ENCODE measurements at places on chromosomes 1 and 21. TPM values are rescaled to one million over a fixed set of nuclear protein-coding genes. Genes with fewer than 3 reads are reported as not detected.

- no peaks in the 10 kb centered on the region for H3K36me3 ChIP-seq
- H3K4me1 ChIP-seq: no peaks in the 10 kb centered on the region
- DNase-seq: no peak
- H3K27me3 ChIP-seq: no peaks in the 10 kb centered on the region
- H3K4me3 ChIP-seq: no peak overlapping the region
Observed at GRCh38 chr1:244409701-244410100, 42.0 kb downstream of the ADSS2 start.

GRCh38 chr1:111699268-111699667 lies 39.9 kb downstream of the INKA2 start:
- no peaks in the 10 kb centered on the region for H3K4me1 ChIP-seq
- H3K36me3 ChIP-seq: no peaks in the 10 kb centered on the region
- H3K27ac ChIP-seq: no peak overlapping the region

CELA2A gene
- 1.6 TPM for total RNA-seq

SLC41A1 gene
- total RNA-seq: 16.5 TPM

DNA sequence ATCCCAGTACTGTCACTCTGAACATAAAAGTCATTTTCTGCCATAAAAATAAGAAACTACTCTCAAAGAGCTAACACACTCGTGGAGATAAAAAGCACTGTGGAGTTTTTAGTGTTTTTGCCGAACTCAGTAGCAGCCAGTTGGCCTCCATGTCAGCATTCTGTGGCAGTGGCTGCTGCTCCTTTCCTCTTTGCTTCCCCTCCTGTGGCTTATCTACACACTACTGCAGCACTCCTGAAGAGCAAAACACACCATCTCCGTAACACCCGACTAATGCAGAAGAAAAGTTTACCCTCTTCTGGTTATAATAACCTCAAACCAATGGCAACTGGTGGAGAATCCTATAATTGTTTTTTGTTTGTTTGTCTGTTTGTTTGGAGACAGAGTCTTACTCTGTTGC lies 44.9 kb downstream of the RAB3GAP2 start:
- no peak overlapping the region for H3K27ac ChIP-seq
- no peaks in the 10 kb centered on the region for H3K36me3 ChIP-seq
- peaks cover 56% of the 10 kb centered on the region for H3K4me1 ChIP-seq
- no peaks in the 10 kb centered on the region for H3K27me3 ChIP-seq

FAM72B gene
- 1.3 TPM for total RNA-seq

GRCh38 chr1:175273376-175274031 lies 80.9 kb upstream of the KIAA0040 start:
- no peaks in the 10 kb centered on the region for H3K4me1 ChIP-seq
- no peaks in the 10 kb centered on the region for H3K36me3 ChIP-seq
- no peak overlapping the region for H3K27ac ChIP-seq
- H3K4me3 ChIP-seq: no peak overlapping the region
- no peaks in the 10 kb centered on the region for H3K27me3 ChIP-seq
- DNase-seq: no peak

ACBD6 gene
- total RNA-seq: 56.1 TPM

DNA sequence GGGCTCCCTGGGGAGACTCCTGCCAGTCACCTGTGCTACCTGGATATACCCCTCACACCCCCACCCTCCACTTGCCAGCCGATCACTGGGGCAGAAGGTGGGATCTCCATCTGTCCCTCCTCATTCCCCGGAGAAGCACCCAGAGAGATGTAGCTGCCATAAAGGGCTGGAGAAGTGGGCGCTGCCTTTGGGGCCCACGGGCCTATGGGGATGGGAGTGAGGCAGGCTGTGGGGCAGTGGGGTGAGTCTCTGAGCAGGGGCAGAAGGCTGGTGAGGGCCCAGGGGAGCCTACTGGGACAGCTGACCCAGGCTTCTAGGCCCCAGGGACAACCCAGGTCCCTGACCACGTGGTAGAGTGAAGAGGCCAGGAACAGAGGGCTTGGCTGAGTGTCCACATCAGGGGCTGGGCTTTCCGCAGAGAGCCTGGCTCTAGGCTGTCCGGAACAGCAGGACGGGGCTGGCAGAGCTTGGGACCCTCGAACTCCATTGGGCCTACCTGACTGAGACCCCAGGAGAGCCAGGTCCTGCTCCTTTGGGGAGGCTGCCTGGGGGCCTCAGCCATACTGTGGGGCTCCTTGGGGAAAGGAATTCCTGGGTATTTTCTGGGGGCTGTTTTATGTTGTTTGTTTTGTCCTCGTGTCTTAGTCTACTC lies 205.9 kb upstream of the VAMP3 start:
- no peak for DNase-seq
- H3K36me3 ChIP-seq: no peaks in the 10 kb centered on the region
- no peak overlapping the region for H3K4me3 ChIP-seq

DNA sequence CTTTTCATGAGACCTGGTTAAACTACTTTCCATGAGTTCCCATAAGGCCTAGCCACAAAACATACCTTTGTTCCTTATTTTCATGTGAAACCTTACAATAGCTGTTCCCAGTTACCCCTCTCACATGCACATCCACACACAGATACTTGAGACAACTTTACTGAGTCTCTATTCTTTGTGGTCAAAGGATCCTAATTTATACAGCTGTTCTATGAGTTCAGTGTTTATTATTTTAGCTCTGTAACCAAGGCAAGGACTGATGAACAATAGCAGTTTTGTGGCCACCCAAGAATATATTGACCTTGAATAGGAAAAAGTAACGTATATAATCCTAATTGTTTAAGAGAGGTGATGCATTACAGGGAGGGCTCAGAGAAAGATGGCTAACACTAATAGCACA lies 160.5 kb upstream of the CACYBP start:
- H3K4me3 ChIP-seq: no peak overlapping the region
- no peaks in the 10 kb centered on the region for H3K27me3 ChIP-seq
- no peaks in the 10 kb centered on the region for H3K4me1 ChIP-seq
- no peaks in the 10 kb centered on the region for H3K36me3 ChIP-seq
- DNase-seq: no peak

GRCh38 chr1:94072840-94073522 lies 48.0 kb downstream of the ABCA4 start:
- H3K27me3 ChIP-seq: no peaks in the 10 kb centered on the region
- no peak overlapping the region for H3K27ac ChIP-seq
- no peak for DNase-seq
- no peaks in the 10 kb centered on the region for H3K36me3 ChIP-seq
- no peak overlapping the region for H3K4me3 ChIP-seq

- H3K27me3 ChIP-seq: no peaks in the 10 kb centered on the region
- no peak overlapping the region for H3K27ac ChIP-seq
- no peak for DNase-seq
- H3K4me3 ChIP-seq: no peak overlapping the region
- H3K36me3 ChIP-seq: no peaks in the 10 kb centered on the region
Observed at GRCh38 chr1:107914119-107914765, 50.7 kb downstream of the VAV3 start.

FAM20B gene
- 60.3 TPM for total RNA-seq
